ENCODE measurements at places on chromosomes 11 and 22.

GRCh38 chr11:67420147-67420645 lies 4.7 kb downstream of the CARNS1 start:
- DNase-seq: no peak

GRCh38 chr11:103326070-103326794 lies 217.0 kb downstream of the DYNC2H1 start:
- DNase-seq: peak; percentile 94

DNA sequence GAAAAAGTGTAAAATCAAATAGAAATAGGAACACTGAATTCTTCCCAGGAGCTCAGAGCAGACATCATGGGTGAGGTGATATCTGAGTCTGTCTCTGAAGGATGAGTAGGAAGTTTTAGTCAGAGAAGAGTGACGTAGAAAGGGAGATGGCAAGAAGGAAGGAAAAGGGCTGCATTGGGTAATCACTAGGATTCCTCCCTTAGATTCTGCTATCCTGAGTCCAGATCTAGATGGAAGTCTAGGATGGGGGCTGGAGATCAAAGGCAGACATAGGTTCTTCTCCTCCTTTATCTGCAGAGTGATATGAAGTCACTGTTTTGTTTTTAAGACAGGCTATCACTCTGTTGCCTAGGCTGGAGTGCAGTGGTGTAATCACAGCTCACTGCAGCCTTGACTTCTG lies 30.4 kb downstream of the POU2F3 start:
- DNase-seq: no peak

GRCh38 chr11:112016765-112017376 lies 8.3 kb upstream of the DLAT start:
- no peak for DNase-seq

DNA sequence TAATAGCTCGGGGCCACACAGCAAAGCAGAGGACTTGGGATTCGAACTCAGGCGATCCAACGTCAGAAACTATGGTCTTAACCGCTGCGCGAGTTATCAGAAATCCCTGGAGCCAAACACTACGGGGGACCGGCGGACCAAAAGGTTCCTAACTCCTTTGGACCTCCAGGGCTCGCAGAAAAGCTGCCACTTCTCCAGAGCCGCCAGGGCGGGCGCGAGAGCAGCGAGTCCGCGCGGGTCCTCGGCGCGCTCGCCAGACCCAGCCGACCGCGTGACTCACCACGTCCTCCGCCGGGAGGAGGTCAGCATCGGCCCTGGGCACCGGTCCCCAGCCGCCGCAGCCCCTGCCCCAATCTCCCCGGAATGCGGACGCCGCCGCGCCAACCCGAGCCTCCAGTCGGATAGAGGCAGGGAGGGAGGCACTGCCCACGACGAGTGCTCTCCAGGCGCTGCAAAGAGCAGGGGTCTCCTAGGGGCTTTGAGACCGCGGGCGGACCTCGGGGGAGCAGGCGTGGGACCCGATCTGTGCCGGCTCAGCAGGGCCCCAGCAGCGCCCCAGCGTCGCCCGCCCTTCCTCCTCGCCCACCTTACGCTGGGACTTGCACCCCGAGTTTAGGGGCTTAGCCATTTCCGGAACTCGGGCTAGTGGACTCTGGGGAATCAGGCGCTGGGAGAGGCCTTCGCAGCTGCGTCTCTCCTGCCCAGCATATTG lies 6.2 kb upstream of the ALX4 start:
- DNase-seq: no peak

DNA sequence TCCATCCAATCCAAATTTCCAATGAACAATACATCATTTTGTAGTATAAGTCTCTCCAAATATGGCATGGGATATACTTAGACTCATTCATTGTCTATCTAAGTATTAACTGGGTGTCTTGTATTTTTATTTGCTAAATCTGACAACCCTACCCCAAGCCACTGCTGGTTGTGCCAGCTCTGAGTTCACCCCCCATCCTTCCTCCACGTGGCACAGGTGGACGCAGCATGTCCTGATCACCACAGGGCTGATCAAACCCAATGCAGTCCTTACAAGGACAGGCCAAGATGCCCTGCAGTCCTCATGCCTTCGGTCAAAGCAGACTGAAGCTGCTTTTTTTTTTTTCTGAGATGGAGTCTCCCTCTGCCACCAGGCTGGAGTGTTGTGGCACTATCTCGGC lies 62.8 kb downstream of the SYN3 start:
- no peak for DNase-seq
